EH (cell line): ENCODE measurements at places on chromosomes 2 and 18.
A peak's percentile ranks its signal among the peaks of the same experiment; 100 is the strongest.

- no peak for DNase-seq
Observed at GRCh38 chr2:161938335-161938734, 135.7 kb downstream of the DPP4 start.

DNA sequence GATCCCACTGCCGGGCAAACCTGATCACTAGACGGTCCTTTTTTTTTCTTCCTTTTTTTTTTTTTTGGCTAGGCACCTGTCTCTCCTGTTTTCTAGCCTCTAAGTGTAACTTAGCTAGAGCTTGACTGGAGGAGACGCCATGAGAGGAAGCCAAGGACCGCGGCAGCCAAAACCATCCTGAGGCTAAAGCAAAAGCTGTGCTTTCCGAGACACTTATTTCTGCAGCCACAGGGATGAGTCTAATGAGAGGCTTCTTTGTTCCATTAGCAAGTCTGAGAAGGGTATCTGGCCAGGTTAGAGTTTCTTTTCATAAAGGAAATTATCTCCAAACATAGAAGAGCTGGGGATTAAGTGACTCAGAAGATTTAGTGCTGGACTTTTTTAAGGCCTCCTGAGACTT, 7.3 kb upstream of the CXCR4 start:
- no peak for DNase-seq

GRCh38 chr18:8506251-8507049, 102.8 kb upstream of the RAB12 start:
- no peak for DNase-seq

DNA sequence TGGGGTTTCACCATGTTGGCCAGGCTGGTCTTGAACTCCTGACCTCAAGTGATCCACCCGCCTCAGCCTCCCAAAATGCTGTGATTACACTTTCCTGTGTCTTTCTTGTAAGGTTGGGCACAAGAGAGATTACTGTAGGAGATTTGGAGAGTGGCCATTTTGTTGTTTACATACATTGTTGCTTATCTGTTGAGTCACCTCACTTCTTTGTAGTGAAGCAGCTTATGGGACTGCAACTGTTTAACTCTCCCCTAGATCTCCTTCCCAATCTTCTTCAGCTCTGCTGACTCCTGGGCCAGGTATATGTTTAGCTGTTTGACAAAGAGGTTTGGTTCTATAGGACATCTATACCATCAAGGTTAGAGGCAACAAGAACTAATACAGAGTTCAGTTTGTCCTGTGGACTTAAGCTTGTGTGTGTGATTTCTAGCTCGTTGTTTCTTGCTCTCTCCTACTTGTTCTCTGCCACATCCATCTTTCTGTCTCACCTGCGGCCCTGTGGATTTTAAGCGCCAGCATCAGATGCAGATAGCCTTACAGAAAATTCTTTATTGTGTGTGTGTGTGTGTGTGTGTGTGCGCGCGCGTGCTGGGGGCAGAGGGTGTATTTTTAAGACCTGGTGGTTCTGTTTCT, 95.4 kb downstream of the HAUS1 start:
- peak; percentile 62 for DNase-seq

- peak; percentile 18 for DNase-seq
Observed at GRCh38 chr2:238106698-238107524, 6.8 kb downstream of the ESPNL start.
